Left renal cortex interstitium (tissue), 4 donors: ENCODE measurements at places on chromosomes 2 and 18.
A peak's percentile ranks its signal among the peaks of the same experiment; 100 is the strongest.

DNA sequence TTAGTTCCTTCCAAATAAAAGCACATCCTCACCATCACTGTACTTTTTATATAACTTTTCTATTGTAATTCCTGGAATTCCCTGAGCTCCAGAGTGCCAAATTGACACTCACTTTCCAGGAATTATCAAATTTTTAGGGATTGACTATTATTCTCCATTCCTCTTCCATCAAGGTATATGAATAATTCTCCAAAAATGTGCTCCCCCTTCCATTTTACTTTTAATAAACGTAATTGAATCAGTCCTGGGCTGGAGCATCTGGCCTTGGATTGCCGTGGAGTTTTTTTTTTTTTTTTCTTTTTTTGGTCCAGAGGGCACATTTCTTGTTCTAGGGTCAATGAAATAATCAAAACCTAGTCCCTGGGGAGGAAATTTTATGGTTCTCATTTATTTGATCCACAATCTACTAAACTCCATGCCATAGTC lies 304.3 kb downstream of the CDCA7 start:
- DNase-seq = no peak

GRCh38 chr2:100200985-100201384 lies 58.6 kb upstream of the AFF3 start:
- DNase-seq = no peak

- no peak for DNase-seq
Measured at GRCh38 chr2:77862120-77862519, 339.9 kb upstream of the LRRTM4 start.

DNA sequence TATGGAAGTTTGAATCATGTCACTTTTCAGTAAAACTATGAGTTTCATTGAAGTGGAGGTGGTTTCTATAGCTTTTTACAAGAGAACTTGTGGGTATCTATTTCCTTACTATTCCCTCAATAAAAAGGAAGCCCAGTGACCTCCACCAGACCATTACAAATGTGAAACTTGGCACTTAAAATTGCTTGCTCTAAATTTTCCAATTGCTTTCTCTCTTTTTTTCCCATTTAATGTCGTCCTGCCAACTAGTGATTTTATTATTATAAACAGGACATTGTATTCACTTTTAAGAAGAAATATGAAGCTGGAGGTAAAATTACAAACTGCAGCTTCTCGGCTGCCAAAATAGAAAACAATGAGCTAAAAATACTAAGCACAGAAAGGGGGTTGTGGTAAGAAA lies 208.2 kb upstream of the ALPP start:
- DNase-seq = no peak

- DNase-seq = no peak
Measured at GRCh38 chr2:168690381-168690885, 112.0 kb upstream of the NOSTRIN start.

DNA sequence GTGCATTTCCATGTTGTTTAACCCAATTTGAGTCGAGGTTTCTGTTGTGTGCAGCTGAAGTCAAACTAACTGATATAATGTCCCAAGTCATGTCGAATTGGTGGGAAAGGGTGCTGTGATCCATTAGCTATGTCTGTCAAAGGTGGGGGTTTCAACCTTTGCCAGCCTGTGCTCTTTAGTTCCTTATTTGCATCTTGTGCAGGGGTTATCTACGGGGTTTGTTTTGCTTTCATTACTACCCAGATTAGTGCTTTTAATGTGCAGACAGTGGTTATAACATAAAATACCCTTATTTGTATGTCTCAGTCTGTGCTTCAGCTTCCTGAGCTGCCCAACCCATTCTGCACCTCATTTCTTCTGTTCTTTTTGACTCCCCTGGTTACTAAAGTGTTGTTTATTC lies 271.9 kb upstream of the CXCR4 start:
- no peak for DNase-seq

GRCh38 chr2:136128905-136129304 lies 11.0 kb upstream of the CXCR4 start:
- no peak for DNase-seq

- no peak for DNase-seq
Measured at GRCh38 chr2:52874466-52875106, 893.0 kb upstream of the CHAC2 start.

DNA sequence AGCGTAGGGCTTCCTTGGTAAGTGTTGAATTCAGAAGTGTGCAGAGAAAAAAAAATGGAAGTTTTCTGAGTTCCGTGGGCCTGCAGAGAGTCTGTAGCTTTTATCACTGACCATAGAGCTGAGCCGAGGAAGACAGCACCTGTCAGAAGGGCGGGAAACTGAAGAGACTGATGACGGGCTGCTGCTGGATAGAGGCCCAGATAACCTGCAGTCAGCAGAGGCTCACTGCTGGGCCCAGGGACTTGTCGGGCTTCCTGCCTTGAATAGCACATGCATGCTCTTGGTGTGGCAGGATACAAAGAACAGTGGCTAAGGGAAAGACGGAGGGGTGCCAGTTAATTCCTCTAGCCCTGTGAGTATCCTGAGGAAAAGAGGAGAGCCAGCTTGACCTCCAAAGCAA lies 166.4 kb downstream of the MGAT5 start:
- DNase-seq = no peak

- no peak for DNase-seq
Measured at GRCh38 chr2:241850544-241851324, 8.0 kb downstream of the PDCD1 start.

GRCh38 chr2:111975053-111975552 lies 76.7 kb downstream of the MERTK start:
- DNase-seq = no peak

GRCh38 chr2:167135706-167136105 lies 247.4 kb downstream of the XIRP2 start:
- no peak for DNase-seq

GRCh38 chr2:31131871-31132270 lies 6.4 kb downstream of the GALNT14 start:
- DNase-seq = no peak

GRCh38 chr18:35481960-35482366 lies 15.8 kb downstream of the INO80C start:
- no peak for DNase-seq

DNA sequence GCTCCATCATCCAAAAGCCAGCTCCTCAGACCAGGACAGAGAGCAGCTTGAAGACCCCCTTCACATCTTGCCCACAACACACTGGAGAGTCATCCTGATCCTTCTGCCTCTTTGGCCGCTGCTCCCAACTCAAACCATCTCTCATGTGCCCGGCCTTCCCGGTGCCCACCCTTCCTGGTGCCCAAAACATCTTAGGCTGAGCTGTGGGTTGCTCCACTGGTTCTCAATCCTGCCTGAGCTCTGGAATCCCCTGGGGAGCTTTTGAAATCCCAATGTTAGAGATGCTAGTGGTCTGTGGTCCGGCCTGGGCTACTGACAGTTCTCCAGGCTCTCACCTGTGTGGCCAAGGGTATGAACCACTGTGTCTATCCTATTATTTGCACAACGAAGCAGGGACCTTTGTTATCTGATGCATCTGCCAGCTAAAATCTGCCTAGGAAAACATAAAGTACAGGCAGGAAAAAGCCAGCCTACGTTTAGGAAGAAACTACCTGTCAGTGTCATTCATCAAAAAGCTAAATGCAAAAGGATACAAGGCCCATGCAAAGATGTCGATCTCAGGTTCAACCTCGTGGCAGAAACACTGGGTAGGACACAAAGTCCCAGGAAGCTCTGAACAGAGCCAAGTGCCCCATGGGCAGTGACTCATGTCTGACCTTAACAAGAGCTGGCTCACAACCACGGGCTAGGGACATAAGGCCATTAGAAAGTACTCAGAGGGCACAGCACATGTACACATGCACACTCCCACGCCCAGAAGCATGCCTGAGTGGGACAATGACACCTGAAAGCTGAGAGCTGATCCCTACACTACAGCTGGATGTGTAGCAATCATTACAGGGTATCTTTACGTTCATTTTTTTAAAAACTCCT lies 30.8 kb downstream of the TBC1D8 start:
- DNase-seq = no peak

DNA sequence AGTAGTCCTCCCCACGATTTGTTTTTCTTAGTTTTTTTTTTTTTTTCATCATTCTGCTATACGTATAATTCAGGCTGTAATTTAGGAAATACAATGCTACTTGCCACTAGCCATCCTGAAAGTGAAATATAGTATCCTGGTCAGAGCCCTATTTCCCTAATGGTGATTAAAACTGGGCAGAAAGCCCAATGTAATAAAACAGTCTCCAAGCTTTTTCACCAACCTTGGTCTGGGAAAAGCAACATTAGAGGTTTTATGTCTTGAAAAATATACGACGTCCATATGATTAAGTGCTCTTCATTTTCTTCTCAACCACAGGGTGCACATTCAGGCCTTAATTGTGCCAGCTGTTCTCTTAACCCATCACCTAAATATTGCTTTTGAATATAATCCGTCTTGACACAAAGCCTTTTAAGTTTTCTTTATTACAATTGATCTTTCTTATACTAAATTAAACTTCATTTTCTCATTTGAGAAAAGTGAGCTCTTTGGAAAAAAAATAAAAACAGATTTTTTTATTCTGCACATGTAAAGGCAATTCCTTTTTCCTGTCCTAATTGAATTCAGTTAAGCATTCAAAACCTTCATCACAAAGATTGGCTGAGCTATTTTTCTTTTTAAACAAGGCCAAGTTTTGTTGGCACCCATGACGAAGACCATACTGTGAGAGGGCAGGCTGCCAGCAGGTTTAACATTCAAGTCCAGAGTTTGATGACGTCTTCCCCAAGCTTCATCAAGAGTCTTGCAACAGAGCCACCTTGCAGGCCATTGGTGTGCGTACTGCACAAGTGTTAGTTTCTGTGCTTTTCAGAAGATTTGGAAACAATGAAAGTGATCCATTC lies 52.7 kb downstream of the MAP2 start:
- DNase-seq = peak; percentile 81

DNA sequence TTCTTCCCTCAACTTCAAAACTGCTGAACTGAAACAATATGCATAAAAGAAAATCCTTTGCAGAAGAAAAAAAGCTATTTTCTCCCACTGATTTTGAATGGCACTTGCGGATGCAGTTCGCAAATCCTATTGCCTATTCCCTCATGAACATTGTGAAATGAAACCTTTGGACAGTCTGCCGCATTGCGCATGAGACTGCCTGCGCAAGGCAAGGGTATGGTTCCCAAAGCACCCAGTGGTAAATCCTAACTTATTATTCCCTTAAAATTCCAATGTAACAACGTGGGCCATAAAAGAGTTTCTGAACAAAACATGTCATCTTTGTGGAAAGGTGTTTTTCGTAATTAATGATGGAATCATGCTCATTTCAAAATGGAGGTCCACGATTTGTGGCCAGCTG lies 8.4 kb downstream of the HOXD8 start:
- DNase-seq = no peak

DNA sequence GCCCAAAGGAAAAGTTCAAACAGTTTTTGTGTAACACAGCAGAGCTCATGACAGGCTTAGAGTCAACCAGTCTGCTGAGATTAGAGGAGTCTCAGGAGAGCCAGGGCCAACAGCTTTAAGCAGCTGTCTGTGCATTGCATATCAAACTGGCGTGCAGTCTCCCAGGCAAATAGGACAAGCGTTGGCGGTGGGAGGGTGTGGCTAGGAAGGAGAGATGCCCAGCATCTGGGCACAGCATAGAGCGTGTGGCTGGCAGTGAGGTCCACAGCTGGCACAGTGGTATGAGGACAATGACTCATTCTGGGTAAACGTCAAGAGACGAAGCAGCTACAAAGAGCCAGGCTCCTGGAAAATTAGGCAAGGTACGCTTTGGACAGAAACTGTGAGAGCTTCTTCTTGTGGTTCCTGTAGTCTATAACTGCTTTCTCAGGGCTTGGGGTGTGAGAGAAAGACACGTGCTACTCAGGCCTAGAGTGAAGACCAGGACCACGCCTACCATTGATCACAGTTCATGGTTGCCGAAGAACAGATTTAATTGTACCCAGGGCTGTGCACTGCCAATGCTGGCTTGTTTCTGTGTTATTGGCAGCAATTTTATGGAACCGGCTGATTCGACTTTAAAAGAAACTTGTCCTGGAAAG lies 14.8 kb downstream of the ZAP70 start:
- DNase-seq = no peak

DNA sequence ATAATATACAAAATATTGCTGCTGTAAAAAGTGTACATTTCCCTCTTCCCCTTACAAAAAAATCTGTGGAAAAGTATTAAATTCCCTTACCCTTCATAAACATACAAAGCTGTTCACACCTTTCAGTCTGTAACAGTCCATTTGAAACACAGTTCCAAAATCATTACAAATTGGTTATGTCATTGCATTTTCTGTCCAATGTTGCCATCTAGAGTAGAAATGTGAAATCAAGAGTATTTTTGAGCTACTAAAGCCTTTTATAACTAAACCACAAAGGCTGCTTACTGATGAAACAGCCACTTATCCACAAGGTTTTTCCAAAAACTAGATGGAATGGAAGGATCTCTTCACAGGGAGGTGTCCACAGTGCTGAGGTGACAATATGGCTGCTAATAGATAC lies 72.5 kb downstream of the SS18 start:
- no peak for DNase-seq

DNA sequence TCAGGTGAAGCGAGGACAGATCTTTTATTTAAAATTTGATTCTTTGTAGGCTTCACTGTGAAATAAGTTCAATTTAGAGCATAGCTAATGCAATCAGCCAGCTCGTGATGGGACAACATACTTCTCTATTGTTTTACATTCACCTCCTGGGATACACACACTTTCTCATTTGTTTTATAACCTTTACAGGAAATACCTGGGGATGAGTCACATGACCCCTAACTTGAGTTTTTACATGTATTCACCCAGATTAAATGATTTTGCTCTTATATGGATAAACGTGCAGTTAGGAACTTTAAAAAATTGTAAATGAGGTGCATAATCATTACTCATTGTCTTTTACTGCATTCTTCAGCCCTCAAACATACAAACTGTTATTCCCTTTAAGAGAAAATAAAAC lies 152.1 kb downstream of the NEDD4L start:
- DNase-seq = no peak

DNA sequence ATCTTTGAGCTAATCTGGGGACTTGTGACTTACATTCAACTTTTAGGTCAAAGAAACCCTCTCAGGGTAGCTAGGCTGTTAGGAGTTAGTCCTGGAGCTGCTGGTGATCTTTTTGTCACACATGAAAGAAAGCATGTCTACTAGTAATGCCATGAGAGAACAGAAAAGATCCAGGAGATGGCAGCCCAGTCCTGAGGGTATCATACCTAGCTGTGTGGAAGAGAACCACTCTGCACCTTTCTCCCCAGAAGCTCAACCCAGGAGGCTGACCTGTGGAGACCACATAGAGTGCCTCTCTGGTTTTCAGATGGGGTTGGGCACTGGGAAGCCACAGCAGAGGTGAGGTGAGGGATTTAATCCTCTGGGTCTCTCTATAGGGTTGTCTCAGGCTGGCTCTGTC lies 460.2 kb upstream of the UBE2E3 start:
- DNase-seq = no peak

GRCh38 chr2:121173112-121173511 lies 111.9 kb downstream of the TFCP2L1 start:
- no peak for DNase-seq

DNA sequence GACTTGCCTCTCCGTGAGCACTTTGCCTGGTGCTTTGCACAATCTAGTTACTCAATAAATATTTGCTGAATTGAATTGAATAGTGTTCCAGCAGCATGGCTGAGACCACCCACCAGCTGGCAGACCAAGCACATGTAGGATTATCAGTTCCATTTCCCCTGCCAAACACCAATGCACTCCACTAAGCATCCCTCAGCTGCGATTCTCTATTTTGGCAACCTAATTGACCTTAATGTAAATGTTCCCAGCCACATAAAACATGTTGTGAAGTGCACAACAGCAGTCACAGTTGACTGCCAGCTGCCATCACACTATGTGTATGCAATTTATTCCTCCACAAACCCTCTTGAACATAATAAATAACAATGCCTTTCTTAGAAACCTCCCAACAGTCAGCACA lies 1879.4 kb upstream of the PIK3C3 start:
- no peak for DNase-seq
